ENCODE measurements at places on chromosomes 13 and 19. TPM values are rescaled to one million over a fixed set of nuclear protein-coding genes. Genes with fewer than 3 reads are reported as not detected.
A peak's percentile ranks its signal among the peaks of the same experiment; 100 is the strongest.

DNA sequence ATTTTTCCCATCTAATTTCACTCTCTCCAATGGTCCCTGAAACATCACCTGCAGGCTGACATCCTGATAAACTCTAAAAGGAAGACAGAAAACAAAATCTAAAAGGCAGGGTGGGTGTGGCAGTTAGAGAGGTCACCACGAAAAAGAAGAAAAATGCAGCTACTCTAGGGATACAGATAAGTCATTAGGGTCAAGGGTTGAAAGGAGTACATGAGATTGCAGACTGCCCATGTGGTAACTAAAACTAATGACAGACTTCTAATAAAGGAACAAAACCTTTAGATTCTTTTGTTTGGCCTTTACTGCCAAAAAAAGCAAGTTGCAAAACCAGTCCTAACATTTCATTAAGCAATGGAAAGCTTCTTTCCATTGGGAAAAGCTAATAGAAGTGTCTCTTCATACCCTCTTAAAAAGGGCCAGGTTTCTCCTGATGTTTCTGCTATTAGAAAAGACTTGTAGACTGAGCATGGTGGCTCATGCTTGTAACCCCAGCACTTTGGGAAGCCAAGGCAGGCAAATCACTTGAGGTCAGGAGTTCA, 31.0 kb downstream of the THSD1 start:
- no peak for DNase-seq
- H3K27ac ChIP-seq: no peak overlapping the region
- peaks cover 2% of the 10 kb centered on the region for H3K36me3 ChIP-seq
- no peak overlapping the region for H3K4me3 ChIP-seq

GRCh38 chr13:102900193-102900608, 54.4 kb downstream of the ERCC5 start:
- H3K27ac ChIP-seq: no peak overlapping the region
- no peaks in the 10 kb centered on the region for H3K36me3 ChIP-seq
- no peaks in the 10 kb centered on the region for H3K4me1 ChIP-seq
- H3K4me3 ChIP-seq: no peak overlapping the region
- no peak for DNase-seq
- H3K27me3 ChIP-seq: peaks cover 2% of the 10 kb centered on the region

The SLC5A5 gene
- total RNA-seq: 0.87 TPM

DNA sequence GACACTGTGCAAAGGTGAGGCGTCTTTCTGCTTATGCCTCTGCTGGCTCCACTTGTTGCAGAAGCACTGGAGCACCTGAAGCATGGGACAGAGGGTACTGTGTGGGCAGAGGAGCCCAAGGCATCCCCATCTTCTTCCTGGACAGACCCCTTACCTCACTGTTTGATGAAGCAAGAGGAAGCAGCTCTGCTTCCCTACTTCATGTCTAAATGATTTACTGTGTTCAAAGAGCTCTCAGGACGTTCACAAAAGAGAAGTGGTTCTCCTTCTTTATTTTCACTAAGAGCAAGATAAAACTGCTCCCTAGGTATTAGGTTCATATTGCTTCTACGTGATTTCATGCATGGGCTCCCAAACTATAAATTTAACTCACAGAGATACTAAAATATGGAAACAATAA, 1635.4 kb upstream of the SLC10A2 start:
- no peaks in the 10 kb centered on the region for H3K27me3 ChIP-seq
- no peaks in the 10 kb centered on the region for H3K4me1 ChIP-seq
- no peak overlapping the region for H3K27ac ChIP-seq
- H3K36me3 ChIP-seq: no peaks in the 10 kb centered on the region
- H3K4me3 ChIP-seq: no peak overlapping the region

DNA sequence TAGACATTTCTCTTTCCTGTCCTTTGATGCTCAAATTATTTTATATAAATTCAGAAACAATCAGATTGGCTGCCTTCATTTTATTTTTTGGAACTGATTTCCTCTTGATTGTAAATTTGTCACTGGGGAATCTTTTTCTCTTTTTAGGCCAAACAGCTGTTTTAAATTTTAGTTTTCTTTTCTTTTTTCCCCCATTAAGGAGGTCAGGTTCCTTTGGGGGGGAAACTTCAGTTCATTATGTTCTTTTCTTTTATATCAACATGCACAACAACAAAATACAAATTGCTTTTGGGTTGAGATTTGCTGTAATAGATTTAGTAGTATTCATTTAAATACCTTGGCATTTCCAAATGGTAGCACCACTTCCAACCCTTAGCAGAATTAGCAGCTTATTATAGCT, 264.8 kb upstream of the SPRY2 start:
- no peaks in the 10 kb centered on the region for H3K4me1 ChIP-seq
- no peak overlapping the region for H3K4me3 ChIP-seq
- no peaks in the 10 kb centered on the region for H3K36me3 ChIP-seq
- H3K27me3 ChIP-seq: no peaks in the 10 kb centered on the region

- H3K4me1 ChIP-seq: peaks cover 23% of the 10 kb centered on the region
- no peak overlapping the region for H3K27ac ChIP-seq
- H3K27me3 ChIP-seq: peaks cover 65% of the 10 kb centered on the region
- peak; percentile 28 for DNase-seq
- H3K4me3 ChIP-seq: peak overlapping the region; percentile 65
- peaks cover 11% of the 10 kb centered on the region for H3K36me3 ChIP-seq
These were observed 1.1 kb downstream of the MAB21L1 start for GRCh38 chr13:35475212-35475959.

- H3K27ac ChIP-seq: no peak overlapping the region
- H3K4me3 ChIP-seq: no peak overlapping the region
- H3K4me1 ChIP-seq: no peaks in the 10 kb centered on the region
- no peaks in the 10 kb centered on the region for H3K27me3 ChIP-seq
- DNase-seq: no peak
These were observed 693.4 kb downstream of the PCDH9 start for GRCh38 chr13:66536746-66537145.

DNA sequence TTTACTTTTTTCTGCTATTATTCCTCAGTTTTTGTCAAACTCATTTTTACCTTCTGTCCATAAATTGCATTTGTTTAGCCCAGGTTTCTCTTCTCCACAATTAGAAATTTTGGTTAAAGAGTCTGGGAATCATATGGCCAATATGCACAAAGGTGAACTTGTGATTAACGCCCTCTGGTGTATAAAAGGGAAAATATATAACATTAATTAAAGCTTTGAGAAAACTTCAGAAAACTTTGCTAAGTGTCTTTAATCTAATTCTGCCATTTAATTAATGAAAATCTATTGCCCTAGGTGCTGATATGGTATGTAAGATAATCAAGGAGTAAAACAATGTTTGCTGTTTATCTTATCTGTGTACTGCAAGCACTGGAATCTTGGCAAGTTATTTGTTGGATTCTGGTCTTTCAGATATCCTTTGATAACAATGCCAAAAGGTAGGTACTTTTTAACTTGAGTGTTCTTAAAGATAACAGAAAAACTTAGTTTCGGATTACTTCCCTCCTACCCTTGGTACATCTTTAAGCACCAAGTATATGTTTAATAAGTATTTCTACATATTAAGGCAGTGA, 402.6 kb downstream of the SUCLA2 start:
- no peaks in the 10 kb centered on the region for H3K27me3 ChIP-seq
- H3K36me3 ChIP-seq: no peaks in the 10 kb centered on the region
- H3K27ac ChIP-seq: no peak overlapping the region
- no peak overlapping the region for H3K4me3 ChIP-seq
- DNase-seq: no peak

DNA sequence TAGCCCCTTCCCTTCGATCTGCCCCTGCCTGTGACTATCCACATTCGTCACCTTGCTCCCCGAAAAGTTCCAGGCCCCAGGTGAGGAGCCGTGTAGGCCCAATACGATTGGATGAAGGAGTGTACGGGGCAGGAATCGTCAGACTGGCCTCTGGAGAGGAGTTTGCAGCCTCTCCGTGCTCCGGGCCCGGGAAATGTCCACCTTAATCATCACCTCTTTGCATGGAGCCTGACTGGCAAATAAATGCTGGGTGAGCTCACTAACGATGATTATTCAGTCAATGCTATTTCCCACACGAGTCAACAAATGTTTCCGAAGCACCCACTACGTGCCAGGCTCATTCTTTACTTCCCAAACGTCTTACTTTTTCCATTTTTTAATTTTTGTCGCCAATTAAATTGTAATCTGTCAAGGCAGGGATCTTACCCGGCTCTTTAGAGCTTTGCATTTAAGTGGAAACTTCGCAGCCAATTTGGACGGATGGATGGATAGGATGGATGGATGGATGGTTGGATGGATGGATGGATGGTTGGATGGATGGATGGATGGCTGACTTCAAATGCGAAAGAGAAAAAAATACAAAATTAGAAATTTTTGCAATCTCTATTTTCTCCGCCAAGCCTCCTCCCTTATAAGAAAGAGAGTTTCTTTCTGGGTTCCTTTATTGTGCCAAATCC, 45.8 kb downstream of the TGDS start:
- peaks cover 5% of the 10 kb centered on the region for H3K36me3 ChIP-seq
- H3K4me1 ChIP-seq: peaks cover 11% of the 10 kb centered on the region
- H3K27ac ChIP-seq: peak overlapping the region; percentile 94
- H3K27me3 ChIP-seq: peaks cover 2% of the 10 kb centered on the region

The ZNF536 gene
- not detected for total RNA-seq

The USF2 gene
- 121 TPM for total RNA-seq

DNA sequence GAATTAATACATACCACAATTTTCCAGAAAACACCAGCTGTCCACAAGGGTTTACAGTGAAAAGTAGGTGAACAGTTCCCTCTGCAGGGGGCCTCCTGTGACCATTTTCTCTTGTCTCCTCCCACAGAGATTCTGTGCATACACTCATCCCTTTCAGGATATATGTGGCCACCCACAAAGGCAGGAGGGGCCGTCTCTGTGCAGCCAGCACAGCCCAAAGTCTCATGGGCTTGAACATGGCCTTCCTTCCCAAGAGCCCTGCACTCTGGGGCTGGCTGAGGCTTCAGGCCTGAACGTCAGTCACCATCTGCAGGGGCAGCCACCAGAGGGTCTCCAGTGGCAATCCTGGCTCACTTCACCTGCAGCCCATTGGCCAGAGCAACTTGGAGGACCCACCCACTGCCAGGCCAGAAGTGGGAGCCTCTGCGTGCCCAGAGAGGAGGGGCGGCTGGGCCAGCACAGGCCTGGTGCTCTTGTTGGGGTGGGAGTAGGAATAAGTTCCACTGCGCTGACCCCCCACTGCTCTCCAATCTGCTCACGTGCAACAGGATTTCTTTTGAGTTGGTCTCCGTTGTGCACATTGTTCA, 25.1 kb downstream of the TMEM161A start:
- no peaks in the 10 kb centered on the region for H3K27me3 ChIP-seq
- H3K27ac ChIP-seq: no peak overlapping the region
- H3K4me3 ChIP-seq: no peak overlapping the region

DNA sequence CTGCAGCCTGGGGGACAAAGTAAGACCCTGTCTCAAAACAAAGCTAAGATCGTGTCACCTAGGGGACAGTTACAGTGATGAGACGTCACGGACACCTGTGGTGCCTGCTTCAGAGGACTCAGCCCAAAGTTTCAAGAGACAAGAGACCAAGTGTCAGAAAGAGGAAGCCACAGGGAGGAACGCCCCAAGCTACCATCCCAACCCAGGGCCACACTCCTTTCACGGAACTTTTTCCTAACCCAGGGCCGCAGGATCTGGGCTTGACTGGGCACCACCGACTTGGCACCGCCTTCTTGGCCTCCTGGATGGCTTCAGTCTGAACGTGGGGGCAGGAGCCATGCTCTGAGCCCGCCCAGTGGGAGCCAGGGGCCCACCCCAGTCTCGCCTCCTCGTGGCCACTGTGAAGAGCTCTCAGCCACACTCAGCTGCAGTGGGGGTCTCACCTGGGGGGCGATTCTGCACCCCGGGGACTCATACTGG, 8.5 kb downstream of the MOB3A start:
- H3K4me3 ChIP-seq: peak overlapping the region; percentile 57
- H3K27me3 ChIP-seq: no peaks in the 10 kb centered on the region

The DNAJC15 gene
- total RNA-seq: 16.4 TPM

The SYNGR4 gene
- not detected for total RNA-seq

The PSG6 gene
- not detected for total RNA-seq

GRCh38 chr13:107361666-107362065, 793.7 kb upstream of the ARGLU1 start:
- DNase-seq: no peak
- no peaks in the 10 kb centered on the region for H3K36me3 ChIP-seq
- H3K4me3 ChIP-seq: no peak overlapping the region
- H3K4me1 ChIP-seq: no peaks in the 10 kb centered on the region

The ZNF28 gene
- 12.0 TPM for total RNA-seq

GRCh38 chr13:64069892-64070291, 2654.2 kb upstream of the PCDH20 start:
- DNase-seq: no peak
- no peaks in the 10 kb centered on the region for H3K36me3 ChIP-seq
- H3K27me3 ChIP-seq: no peaks in the 10 kb centered on the region
- H3K27ac ChIP-seq: no peak overlapping the region
- H3K4me1 ChIP-seq: no peaks in the 10 kb centered on the region

- H3K27me3 ChIP-seq: no peaks in the 10 kb centered on the region
- no peak for DNase-seq
- H3K4me1 ChIP-seq: no peaks in the 10 kb centered on the region
- H3K36me3 ChIP-seq: no peaks in the 10 kb centered on the region
- H3K4me3 ChIP-seq: no peak overlapping the region
These were observed 2819.7 kb downstream of the PCDH9 start for GRCh38 chr13:64410276-64411053.

DNA sequence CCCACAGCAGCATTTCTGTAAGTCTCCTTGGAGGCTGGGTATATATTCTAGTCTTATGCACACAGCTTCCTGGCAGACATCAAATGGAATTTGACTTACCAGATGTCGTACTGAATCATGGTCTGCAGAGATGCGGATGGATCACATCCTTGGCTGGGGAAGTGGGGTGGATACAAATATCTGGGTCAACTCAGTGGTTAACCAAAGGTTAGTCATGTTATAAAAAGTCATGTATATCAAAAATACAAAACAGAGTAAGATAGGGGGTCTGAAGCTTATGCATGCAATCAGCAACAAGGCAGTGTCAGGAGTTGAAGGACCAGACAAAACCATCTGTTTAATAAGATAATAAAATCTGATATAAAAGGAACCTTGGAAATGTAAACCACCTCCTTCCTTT, 61.9 kb downstream of the WASF3 start:
- no peak overlapping the region for H3K4me3 ChIP-seq
- H3K27me3 ChIP-seq: peaks cover 13% of the 10 kb centered on the region
- H3K36me3 ChIP-seq: no peaks in the 10 kb centered on the region
- DNase-seq: no peak
- no peaks in the 10 kb centered on the region for H3K4me1 ChIP-seq

Measured in activated CD4-positive, alpha-beta memory T cell treated with anti-CD3 and anti-CD28 coated beads for 36 hours (primary cell).